ENCODE measurements at places on chromosomes 12 and 14. TPM values are rescaled to one million over a fixed set of nuclear protein-coding genes. Genes with fewer than 3 reads are reported as not detected.
A peak's percentile ranks its signal among the peaks of the same experiment; 100 is the strongest.

CD27 gene
- total RNA-seq = not detected

PROX2 gene
- total RNA-seq = not detected

TOGARAM1 gene
- total RNA-seq = 6.6 TPM

TMEM253 gene
- total RNA-seq = not detected

KCNC2 gene
- not detected for total RNA-seq

MYF6 gene
- total RNA-seq = not detected

MGP gene
- total RNA-seq = 12.6 TPM

PAH gene
- total RNA-seq = not detected

- DNase-seq = peak; percentile 32
Measured at GRCh38 chr12:62006076-62006732, 254.0 kb upstream of the USP15 start.

GRCh38 chr12:56932867-56933266 lies 1.3 kb downstream of the SDR9C7 start:
- no peak for DNase-seq

- no peak for DNase-seq
Measured at GRCh38 chr14:20435582-20436362, at the start of gene KLHL33. TSS of gene KLHL33 (minus strand) at chr14:20436166. CDS start at chr14:20435811, 355 bp downstream.

GRCh38 chr14:104559028-104559803 lies 20.3 kb upstream of the C14orf180 start:
- DNase-seq = no peak

GRCh38 chr12:105935106-105935505 lies 203.6 kb downstream of the NUAK1 start:
- DNase-seq = no peak

DNA sequence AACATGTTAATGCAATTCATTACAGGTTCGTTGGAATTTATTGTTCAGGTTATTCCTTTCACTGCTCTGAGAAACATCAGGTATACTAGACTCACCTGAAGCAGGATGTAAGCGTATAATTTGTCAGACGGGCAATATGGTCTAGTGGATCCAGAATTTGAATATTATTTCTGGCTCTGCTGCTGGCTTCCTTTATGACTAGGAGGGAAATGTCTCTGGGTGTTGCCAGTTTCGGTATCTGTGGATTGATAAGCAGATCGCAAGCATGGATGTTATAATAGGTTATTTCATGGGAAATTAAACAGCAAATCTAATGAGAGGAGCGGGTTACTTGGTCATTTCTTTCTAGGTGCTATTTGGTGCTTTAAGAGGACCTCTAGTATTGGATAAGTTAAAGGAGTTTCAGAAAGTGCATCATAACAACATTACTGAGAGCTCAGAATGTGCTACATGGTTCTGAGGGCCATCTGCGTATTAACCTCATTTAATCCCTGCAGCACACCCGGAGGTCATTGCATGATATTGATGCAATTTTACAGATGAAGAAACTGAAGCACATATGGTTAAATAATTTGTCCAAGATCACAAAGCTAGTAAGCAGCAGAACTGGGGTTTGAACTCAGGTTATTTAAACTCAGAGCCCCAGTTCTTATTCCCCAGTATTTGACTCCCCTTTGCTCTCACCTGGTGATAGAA lies 47.3 kb upstream of the BCAT1 start:
- DNase-seq = no peak

GRCh38 chr12:70637303-70638085 lies at the start of gene PTPRB:
TSS of gene PTPRB (minus strand) at chr12:70637429. CDS start at chr12:70637395, 34 bp downstream.
- no peak for DNase-seq

DNA sequence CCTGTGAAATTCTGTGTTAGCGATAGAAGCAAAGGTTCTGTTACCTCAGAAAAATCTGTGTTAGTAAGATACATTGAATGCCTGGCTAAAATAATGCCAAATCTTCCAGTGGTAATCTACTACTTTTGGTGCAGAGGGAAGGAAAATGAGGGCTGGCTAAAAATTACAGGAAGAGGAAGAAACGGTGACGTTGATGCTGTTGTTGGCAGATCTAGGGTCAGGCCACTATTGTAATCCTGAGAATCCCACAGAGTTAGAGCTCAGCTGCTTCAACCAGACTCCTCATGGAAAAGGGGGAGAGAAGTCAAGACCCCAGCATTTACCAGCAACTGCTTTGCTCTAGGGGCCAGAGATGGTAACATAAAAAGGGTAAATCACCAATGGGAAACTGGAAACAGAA lies 145.1 kb downstream of the PPM1H start:
- no peak for DNase-seq

DNA sequence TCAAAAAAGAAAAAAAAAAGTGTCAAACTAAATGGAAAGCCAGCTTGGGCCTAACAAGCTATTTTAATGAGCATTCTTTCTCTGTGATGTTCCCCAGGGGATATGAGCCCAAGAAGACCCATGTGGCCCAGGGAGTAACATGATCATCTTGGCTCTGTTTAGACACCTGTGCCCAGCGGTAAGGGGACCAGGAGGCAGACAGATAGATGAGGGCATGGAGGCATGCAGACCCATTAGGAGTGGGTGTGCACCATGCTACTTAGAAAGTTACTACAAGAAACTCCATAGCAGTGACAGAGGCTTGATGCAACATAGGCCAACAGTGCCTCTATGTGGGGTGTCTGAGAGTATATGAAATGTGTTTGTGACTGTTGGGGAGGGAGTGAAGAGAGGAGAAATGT lies 3.1 kb upstream of the CREBL2 start:
- DNase-seq = peak; percentile 51

- DNase-seq = peak; percentile 91
Measured at GRCh38 chr12:12704593-12705230, 8.7 kb upstream of the GPR19 start.

DNA sequence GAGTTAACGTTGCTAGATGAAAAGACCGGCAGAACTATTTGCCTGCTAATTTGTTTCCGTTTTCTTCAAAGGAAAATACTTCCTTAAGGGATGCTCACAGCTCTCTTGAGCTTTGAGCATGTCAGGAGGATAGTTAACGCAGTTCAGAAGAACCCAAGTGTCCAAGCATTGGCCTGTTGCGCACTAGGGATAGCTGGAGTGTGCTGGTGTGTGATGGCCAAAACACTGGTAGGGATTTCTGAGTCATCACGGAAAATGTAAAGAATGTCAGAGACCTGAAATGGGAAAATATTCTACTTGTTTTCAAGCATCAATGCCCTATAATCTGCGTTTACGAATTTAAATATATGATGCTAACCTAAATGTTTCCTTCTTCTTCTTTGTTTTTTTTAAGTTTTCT lies 97.8 kb downstream of the VRK1 start:
- DNase-seq = peak; percentile 1

DNA sequence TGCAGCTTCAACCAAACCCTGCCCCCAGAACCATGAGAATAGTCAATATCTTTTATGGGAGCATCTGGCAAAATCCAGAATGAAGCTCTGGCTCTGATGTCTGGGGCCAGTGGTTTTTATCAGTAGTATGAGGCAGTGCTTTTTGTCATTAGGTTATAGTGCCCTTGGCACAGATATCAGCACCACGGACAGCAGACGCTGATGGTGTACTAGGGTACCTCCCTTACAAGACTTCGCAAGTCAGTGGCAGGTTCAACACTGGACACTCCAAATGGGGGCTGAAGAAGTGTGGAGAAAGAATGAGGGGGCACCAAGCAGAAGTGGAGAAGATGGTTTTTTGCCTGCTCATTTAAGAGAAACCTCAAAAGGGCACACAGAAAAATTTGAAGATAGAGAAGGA lies 68.2 kb upstream of the E2F7 start:
- DNase-seq = peak; percentile 62

- peak; percentile 4 for DNase-seq
Measured at GRCh38 chr14:59836116-59836515, 34.5 kb downstream of the RTN1 start.

DNA sequence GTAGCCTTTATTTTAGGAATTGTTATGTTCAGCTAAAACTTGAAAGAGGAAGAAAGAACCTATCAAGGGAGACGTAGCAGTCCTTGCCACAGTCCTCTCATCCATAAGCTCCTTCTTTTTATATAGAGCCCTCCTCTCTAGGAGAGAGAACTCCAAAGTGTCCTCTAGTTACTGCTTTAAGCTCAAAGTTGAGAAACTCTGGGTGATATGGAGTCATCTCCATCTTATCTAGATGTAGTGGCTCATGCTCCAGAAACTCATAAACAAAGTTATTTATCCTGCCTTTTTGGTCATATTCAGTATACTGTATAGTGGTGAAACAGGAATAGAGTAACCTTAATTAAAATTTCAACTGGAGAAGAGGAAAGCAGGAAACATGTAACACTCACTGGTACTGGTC lies 90.4 kb upstream of the ATF7IP start:
- DNase-seq = no peak

GRCh38 chr12:89863968-89864367 lies 155.3 kb upstream of the ATP2B1 start:
- peak; percentile 23 for DNase-seq

DNA sequence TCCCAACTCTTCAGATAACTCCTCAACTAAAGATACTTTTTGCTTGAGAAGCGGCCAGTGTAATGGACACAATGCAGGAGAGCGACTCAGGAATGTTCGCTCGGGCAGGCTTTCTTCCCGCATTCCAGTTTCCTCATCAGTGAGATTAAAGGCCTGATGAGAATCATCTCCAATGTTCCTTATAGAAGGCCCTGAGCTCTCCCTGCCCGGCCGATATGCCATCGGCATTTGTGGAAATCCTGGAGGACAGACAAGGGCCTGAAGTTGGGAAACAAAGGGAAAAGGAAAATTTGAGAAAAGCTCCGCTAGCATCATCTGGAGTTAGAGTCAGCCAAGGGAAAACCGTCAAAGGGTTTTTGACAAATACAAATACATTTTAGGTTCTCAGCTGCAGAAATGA lies 38.0 kb upstream of the FOXN3 start:
- DNase-seq = no peak

- peak; percentile 5 for DNase-seq
Measured at GRCh38 chr12:130401703-130402102, 64.0 kb downstream of the PIWIL1 start.

GRCh38 chr12:68286396-68286795 lies 33.0 kb upstream of the IL22 start:
- DNase-seq = no peak

- DNase-seq = no peak
Measured at GRCh38 chr14:37185670-37186069, 12.1 kb upstream of the MIPOL1 start.

GRCh38 chr12:32947206-32948067 lies 50.9 kb upstream of the PKP2 start:
- peak; percentile 48 for DNase-seq
